NB4 (cell line): ENCODE measurements at places on chromosomes 3 and 15.

GRCh38 chr3:21331857-21332256, 419.2 kb downstream of the ZNF385D start:
- DNase-seq = no peak

- peak; percentile 69 for DNase-seq
These were observed 39.0 kb downstream of the GABPB1 start for GRCh38 chr15:50315814-50316630.

- no peak for DNase-seq
These were observed 78.8 kb upstream of the TCF12 start for GRCh38 chr15:56839641-56840040.

- no peak for DNase-seq
These were observed 6.3 kb downstream of the THBS1 start for GRCh38 chr15:39587096-39587721.

GRCh38 chr3:123576122-123576521, 8.7 kb downstream of the HACD2 start:
- DNase-seq = peak; percentile 24

- peak; percentile 70 for DNase-seq
These were observed 46.2 kb downstream of the TPRA1 start for GRCh38 chr3:127544192-127544802.

DNA sequence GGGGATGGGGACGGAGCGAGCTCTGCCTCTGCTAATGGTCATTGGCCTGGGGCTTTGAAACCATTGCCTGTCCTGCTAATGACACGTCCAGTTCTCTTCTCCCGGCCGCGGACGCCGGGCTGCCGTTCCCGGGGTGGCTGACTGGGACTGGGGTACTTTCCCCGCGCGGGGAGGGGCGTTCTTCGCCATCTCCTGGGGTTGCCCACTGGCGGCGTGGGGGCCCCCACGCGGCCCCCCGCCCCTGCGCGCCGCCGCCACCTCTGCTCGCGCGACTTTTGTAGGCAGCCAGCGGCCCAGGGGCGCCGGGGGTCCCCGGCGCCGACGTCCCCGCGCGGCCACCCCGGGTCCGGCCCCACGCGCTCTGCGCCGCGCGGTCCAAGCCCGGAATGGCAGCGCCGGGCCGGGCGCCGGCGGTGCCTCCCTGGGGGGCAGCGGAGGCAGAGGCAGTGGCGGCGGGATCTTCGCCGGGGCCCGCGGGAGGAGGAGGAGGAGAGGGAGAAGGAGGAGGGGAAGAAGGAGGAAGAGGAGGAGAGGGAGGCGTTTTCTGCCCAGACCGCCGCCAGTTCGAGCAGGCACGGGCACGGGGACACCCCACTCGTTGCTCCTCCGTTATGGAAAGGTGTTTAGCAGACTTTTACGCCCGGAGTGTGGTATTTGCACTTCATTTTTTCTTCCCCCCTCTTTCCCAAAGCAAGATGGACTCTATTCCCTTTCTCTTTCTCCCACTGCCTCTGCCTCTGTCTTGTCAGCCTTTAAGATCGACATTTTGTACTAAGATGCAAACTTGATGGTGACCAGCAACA, 2.3 kb downstream of the BBX start:
- peak; percentile 53 for DNase-seq

GRCh38 chr3:188431553-188431952, 277.6 kb downstream of the LPP start:
- DNase-seq = peak; percentile 59

GRCh38 chr3:181362378-181362777, 349.3 kb upstream of the SOX2 start:
- no peak for DNase-seq

DNA sequence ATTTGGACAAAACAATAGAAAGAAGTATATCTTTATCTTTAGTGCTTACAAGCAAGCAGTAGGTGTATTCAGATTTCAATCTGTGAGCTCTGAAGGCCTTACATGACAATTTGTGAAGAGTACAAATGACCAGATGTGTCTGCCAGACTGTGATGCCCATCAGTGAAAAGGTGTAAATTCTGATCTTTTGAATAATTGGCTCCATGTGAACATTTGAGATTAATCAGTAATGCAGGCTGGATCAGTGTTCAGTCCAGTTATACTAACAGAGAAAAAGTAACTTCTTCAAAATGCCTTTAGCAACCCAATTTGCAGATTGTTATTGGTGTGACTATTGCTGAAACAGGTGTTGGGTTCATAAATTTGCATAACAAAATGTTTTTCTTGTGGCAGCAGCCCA, 5.2 kb downstream of the IQCH start:
- no peak for DNase-seq

DNA sequence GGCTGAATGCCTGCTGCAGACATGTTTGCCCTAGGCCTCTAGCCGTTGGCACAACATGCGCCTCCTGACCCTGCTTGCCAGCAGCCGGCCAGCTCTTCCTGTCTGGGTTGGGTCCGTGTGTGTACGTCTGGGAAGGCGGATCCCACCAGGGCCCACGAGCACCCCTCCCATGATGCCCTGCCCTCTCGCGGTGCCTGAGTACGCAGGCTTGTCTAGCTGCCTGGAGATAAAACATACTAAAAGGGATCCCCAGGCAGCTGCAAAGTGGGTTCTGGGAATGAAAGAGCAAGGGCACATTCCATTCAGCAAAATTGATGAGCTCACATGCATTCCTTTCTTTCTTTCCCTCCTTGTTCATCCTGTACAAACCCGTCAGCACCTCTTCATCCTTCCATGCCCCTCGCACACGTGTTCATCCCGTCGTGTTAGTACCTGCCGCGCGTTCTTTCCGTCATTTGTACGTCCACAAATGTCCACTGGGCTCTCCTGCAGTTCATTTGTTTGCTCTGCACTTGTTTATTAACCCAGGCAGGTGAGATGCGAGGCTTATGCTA, 74.3 kb downstream of the FBLN2 start:
- DNase-seq = no peak

DNA sequence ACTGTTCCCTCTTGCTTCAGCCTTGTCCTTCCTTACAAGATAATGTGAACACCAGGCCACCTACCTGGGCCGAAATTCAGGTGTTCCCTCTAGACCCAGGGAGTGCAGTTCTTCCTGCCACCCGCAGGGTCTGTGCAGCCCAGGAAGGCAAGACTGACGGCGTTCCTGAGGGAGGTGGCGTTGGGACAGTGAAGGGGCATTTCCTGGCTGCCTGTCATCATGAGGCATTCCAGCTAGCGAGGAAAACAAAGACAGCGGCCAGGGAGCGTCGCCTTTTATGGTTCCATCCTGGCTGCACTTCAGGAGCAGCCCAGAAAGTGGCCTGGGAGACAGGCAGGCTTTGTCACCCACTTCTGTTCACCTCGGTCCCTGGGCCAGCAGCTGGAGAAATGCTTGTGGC, 84.8 kb upstream of the WNT5A start:
- no peak for DNase-seq

DNA sequence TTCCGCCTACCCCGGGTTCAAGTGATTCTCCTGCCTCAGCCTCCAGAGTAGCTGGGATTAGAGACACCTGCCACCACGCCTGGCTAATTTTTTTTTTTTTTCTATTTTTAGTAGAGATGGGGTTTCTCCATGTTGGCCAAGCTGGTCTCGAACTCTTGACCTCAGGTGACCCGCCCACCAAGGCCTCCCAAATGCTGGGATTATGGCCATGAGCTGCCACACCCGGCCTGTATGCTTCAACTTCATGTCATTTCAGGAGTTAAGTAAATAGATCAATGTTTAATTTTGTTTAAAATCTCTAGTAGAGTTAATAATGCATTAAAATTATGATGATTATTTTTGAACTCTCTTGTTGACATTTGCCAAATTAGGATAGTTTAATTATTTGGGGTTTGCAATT, 121.1 kb upstream of the ALDH1A3 start:
- DNase-seq = no peak

DNA sequence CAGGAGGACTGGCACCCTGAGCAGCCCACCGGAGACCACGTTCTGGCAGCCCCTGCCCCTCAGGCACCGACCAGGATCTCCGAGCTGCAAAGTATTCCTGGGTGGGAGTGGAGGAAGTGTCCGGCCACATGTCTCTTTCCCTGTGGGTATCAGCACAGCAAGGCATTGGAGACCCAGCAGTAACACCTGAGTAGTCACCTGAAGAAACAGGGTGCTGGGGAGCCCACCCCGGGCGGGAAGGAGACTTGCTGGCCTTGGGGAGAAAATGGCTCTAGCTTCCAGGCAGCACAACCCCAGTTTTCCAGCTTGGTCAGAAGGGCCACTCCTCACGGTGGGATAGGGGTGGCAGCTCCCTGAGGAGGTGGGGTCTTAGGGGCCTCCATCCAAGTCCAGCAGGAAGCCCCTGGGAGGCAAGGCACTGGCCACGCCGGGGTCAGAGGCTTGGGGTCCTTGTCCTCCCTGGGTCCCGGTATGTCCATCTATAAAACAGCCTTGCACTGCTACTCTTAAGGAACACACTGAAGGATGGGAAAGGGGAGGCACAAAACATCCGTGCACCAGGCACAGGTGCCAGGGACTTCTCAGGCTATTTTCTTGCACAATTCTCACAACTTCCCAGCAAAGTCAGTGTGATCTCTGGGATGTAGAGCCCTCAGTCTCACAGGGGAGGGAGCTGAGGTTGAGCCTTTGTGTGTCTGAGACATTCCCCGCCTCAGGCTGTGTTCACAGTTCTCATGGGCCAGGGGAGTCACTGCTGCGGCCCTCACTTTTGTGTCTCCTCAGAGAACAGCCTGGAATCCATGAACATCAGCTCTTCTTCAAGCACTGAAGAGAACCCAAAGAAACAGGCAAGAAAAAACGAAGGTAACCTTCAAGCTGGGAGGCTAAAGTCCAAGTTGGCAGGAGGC, 11.9 kb downstream of the CFAP100 start:
- DNase-seq = no peak

DNA sequence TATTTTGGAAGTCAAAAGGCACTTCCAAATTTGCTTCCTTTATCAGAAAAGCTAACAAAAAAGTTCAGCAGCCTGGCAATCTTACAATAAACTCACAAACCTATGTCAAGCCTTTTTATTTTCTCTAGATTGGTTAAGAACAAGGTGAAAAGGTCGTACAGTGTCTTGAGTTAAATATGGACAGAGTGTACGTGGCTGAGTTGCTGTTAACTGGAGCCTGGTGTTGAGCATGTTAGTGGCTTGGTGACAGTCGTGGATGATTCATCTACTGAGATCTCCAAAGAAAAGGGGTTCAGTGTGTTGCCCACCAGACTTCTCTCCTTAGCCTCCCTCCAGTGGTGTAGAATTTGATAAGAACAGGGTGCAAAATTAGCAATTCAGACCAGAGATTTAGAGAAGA, 89.7 kb downstream of the SSR3 start:
- no peak for DNase-seq

DNA sequence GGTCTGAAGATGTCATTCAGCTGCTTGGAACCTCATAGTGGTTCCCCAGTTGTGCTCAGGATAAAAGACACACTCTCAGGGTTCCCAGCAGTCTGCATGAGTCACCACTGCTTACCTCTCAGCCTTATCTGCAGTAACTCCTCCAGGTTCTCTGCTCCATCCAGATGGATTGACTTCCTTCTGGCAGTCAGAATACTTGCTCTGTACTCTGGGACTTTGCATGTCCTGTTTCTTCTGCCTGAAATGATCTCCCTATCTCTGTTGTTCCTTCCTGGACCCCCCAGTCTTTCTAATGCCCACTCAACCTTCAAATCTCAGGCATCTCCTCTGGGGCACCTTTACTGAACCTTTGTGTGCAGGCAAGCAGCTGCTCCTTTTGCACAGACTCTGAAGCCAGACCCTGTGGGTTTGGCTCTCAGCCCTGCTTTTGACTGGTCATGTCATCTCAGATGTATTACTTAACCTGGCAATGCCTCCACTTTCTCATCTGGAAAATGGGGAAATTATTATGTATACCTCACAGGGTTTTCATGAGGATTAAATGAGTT, 38.4 kb downstream of the ITPR1 start:
- DNase-seq = peak; percentile 37

- DNase-seq = no peak
These were observed 6.1 kb downstream of the ANP32A start for GRCh38 chr15:68814596-68814995.

DNA sequence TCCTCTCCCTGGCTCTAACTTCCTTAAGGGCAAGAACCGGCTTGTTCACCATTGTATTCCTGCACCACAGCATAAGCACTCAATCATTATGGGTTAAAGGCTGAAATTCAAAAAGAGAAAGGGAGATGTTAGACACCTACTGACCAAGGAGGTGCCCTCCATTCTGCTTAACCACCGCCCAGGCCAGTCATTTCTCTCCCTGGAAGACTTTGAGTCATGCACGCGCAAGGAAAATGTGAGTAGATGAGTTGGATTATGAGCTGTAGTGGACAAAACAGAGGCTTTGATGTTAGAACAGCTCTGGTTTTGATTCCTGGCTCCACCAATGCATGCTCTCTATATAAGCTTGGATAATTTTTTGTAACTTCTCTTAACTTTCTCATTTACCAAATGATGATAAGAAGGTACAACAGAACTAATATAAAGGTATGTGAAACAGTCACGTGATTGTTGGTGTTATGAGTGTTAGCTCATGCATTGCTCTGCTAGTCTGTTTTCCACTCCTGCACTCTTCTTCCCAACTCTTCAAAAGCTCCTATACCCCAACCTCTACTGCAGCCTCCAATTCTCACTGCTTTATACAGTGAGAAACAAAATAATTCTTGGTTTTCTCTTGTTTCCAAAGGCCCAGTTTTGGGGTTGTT, 148.4 kb upstream of the ATP11B start:
- no peak for DNase-seq

DNA sequence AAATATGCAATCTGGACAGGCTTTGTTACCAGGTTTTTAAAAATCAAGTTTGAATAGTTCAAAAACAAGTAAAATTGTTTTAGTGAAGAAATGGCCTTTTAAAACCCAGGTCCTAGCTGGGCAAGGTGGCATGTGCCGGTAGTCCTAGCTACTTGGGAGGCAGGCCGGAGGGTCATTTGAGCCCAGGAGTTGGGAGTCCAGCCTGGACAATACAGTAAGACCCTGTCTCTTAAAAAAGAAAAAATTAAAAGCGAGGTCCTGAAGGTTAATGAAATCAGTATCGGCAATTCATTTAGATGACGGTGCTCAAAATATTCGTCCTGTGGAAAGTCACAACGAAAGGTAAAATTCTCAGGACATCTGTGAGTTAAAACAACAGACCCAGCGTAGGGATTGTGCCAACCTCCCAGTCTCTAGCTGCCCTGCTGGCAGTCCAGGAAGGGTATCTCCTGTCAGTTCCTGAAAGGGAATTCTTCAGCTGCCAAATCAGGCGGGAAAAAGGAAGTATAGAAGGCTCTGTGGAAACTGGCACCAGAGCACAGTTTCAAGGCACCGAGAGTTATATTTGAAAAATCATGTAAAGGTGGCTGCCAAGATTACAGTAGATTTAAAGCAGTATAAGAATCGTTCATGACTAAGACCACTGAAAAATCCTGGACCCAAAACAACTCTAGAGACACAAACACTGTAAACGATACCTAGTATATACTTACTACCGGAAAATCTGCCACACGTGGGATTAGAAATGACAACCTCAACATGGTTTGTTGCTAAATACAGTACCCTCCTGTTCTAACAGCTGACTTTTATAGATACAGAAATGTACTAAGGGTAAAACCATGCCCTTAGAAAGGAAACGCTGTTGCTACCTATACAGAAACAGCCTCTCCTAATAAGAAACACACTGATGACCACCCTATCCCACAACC, 1.2 kb upstream of the ABHD17C start:
- peak; percentile 29 for DNase-seq
